Tibial artery (tissue), 4 donors: ENCODE measurements at places on chromosomes 7 and 10.

- DNase-seq = no peak
Observed at GRCh38 chr10:63388421-63389031, 77.3 kb downstream of the JMJD1C start.

DNA sequence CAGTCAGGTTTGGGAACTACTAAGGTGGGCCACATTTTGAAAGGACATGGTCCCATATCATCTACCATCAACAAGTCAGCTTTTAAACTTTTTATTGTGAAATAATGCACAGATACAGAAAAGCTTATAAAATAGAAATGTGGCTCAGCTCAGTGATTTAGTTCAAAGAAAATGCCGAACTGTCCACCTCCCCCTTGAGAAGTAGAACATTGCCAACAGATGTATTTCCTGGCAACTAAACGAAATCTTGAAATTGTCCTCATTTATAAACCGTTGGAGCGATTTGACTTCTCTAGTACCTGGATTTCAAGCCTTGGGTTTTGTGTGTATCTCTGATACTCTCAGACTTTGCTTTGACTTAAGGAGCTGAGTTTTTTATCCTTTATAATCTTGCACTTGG, 32.7 kb upstream of the SMNDC1 start:
- DNase-seq = no peak

- DNase-seq = no peak
Observed at GRCh38 chr10:53839440-53840039, 961.5 kb downstream of the PCDH15 start.

GRCh38 chr10:17647326-17647725, 3.4 kb downstream of the STAM start:
- peak; percentile 26 for DNase-seq

GRCh38 chr7:152762056-152762455, 2.5 kb downstream of the ACTR3B start:
- DNase-seq = no peak

DNA sequence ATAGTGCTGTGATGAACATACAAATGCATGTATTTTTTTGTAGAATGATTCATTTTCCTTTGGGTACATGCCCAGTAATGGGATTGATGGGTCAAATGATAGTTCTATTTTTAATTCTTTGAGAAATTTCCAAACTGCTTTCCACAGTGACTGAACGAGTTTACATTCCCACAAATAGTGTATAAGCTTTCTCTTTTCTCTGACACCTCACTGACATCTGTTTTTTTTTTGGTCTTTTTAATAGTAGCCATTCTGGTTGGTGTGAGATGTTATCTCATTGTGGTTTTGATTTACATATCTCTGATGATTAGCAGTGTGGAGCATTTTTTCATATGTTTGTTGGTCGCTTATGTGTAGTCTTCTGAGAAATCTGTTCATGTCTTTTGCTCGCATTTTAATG, 195.0 kb upstream of the AGK start:
- DNase-seq = no peak

DNA sequence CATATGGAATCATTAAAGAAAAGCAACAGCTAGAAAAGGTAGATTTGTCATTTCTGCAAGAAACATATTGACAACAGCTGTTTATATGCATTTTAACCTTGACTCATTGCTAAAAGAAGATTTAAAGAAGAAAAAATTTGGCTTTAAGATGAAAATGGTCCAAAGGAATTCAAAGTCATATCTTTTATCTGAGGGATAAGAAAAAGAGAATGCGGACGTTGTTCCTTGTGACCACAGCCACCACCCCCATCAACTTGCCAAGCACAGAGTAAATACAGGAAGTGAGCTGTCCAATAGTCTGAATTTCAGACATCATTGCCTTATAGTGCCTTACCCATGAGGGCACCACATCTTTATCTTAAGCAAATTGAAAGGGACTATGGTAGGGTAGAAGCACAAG, 7.3 kb upstream of the CRPPA start:
- no peak for DNase-seq

- DNase-seq = no peak
Observed at GRCh38 chr10:14772399-14772798, 2.3 kb downstream of the FAM107B start.

DNA sequence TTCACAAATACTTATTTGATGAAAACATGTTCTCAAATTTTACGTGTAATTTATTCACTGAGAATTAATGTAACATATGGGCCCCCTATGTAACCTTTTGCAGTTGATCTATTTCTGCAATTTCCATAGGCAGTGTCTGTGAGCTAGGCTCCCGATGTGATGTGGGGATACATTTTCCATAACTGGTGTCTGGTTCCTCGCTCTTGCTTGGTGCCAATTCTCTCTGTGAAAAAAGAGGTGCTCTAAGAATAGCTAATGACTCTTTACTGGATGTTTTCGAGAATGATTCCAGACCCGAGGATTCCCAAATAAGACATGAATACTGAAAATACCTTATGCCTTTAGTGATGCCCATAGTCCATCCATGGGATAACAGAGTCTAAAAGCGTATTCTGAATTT, 286.7 kb upstream of the FZD8 start:
- no peak for DNase-seq

- peak; percentile 55 for DNase-seq
Observed at GRCh38 chr7:132577206-132578049, 1.2 kb upstream of the PLXNA4 start.

DNA sequence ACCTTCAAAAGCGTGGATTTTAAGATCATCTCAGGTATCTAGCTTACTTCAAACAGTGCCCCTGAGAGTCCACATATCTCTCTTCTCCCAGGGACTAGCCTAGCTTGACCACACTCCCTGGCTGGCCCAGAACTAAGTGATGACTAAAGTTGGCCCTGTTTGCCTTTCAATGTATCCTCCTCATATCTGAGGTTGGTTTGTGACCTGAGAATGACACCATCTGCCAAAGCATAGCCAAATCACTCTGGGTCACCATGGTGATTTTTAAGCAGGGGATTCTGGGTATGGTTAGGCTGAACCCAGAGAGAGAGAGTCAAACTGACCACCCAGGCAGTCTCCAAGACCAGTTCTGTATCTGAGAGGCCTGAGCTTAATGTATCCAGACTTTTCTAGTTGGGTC, 16.2 kb downstream of the CNNM1 start:
- DNase-seq = no peak

GRCh38 chr7:8109196-8110022, 140.8 kb downstream of the GLCCI1 start:
- no peak for DNase-seq

- DNase-seq = peak; percentile 89
Observed at GRCh38 chr7:120996333-120996987, 7.9 kb downstream of the CPED1 start.

- DNase-seq = no peak
Observed at GRCh38 chr7:85972504-85973141, 671.1 kb upstream of the GRM3 start.

DNA sequence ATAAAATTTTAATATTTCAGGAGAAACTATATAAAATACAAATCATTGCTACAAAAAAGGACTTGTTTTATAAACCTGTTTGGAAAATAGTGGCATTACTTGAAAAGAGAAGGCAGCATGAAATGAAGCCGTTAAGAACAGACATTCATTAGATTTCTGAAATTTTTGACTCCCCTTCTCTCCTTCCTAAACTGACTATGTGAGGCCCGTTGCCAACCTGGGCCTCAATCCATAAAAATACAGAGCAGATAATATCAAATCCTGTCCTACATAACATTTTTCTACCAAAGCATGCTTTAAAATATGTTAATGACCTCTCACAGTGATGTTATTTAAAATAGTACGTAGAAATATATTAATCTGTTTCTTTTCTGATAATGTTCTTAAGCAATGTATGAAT, 34.5 kb upstream of the ING3 start:
- DNase-seq = no peak

DNA sequence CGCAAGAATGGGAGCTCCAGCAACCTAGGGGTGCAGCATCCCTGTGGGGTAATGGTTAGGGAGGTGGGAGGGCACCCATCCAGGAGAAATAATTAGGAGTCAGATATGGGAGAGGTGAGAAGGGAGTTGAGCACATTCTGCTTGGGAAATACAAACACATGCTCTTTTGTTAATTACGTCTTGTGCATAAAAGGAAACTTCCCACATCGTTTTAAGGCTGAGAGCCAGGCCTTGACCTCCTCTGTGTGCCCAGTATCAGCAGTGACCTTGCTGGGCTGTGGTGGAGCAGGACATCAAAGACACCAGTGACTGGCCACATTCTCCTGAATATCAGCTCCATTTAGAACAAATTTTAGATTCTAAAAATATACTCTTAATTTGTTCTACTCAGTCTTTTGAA, 22.6 kb downstream of the AKR1C4 start:
- no peak for DNase-seq

GRCh38 chr10:43856299-43856698, 207.6 kb upstream of the ZNF32 start:
- no peak for DNase-seq

DNA sequence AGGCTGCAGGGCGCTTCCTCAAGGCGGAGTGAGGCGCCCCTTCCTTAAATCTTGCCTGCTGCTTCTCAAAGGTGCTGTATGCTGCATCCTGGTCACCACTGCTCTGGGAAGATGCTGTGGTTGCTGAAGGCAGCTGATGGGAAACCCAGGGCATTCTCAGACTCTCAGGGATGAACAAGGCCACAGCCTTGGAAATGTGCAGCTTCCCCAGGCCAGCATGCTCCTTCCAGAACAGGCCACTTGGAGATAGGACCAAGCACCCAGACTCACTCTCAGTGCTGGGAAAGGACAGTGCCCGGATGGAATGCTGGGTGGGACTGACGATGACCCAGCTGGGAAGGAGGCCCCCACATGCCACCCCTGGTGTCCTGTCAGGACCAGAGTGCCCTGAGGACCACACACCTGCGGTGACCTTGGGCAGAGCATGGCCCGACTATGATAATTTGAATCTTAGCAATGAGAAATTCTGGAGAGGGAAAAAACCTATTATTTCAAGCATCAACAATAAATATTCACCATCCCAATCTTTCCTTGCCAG, 235.5 kb downstream of the TNS3 start:
- no peak for DNase-seq

DNA sequence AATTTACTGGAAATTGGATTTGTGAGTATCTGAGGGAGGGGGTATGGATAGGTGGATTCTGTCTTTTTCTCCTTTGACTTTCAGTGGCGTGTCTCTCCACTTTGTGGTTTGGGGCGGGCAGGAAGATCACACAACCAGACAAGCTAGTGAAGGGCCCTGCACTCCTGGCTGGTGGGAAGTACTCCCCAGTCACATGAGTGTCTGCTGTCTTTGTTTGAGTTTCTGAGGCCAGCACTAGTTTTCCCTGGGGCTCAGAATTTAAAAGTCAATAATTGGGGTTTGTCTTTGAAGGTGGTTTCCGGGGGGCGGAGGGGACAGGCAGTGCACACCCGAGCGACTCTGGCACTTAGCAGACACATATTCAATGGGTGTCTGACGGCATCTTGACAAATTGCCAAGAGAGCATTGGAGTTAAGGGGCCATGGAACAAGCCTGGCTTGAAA, 120.1 kb downstream of the WDFY4 start:
- no peak for DNase-seq

GRCh38 chr7:132214452-132214851, 361.8 kb downstream of the PLXNA4 start:
- no peak for DNase-seq

GRCh38 chr10:116307455-116307854, 16.8 kb upstream of the CCDC172 start:
- DNase-seq = no peak

- DNase-seq = no peak
Observed at GRCh38 chr10:126207851-126208250, 180.4 kb downstream of the ADAM12 start.
